ENCODE measurements at places on chromosomes 12 and 14.

DNA sequence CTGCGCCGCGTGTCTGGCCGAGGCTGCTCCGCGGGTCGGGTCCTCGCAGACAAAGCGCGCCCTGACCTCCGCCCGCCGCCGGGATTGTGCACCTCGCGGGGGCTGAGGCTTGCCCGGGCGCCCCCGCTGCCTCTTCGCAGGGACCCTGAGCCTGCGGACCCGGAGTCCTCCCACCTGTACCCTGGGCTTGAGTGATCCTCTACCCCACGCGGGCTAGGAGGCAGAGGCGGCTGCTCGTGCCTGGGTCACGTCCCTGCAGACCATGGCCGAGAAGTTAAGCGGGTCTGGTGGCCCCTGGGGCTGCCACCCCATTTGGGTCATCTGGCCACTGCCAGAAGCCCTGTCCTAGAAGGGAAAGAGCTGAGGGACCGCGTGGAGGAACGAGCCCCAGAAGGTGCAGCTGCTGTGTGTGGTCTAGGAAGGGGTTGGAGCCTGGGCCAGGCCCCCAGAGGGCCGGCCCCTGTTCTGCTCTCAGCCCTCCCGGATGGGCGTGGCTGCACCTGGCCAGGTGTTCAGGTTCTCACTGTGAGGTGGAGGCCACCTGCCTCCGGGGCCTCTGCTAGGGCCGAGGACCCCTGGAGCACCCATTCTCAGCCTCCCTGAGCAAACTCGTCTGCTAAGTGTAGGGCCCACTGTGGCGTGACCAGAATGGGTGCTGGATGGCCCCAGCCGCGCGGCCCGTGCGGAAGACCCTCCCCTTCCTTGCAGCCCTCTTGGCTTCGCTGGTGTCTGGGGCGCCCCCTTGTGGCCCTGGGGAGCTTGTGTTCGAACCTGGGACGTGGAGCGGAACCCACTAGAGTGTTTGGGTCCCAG is 49.6 kb downstream of the LRCOL1 start:
- DNase-seq, result peak; percentile 91

DNA sequence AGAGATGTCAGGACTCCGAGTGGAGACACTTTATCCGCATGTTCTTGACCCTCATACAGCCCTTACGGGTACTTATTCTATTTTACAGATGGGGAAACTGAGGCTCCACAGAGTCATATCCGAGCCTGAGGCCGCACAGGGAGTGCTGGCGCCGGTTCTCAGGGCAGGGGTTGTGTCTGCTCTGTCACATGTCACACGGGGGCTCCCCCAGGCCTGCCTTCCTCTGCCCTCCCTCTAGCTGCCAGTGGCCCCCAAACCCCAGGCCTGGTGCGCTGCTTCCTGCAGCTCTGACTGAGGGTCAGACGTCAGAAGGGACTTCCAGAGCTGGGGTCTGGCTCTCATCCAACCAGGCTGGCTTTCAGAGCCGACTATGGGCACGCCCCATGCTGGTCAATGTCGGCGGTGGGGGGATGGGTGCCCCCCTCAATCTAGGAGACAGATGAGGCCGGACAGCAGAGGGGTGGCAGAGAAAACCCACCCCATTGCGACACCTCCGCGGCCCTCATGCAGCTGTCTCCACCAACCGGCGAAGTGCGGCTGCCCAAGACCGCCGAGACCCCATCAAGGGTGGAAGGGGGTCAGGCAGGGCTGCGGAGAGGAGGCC is 811 bp upstream of the INF2 start:
- DNase-seq, result no peak

GRCh38 chr12:89400415-89400814 is 48.1 kb upstream of the DUSP6 start:
- DNase-seq, result no peak

DNA sequence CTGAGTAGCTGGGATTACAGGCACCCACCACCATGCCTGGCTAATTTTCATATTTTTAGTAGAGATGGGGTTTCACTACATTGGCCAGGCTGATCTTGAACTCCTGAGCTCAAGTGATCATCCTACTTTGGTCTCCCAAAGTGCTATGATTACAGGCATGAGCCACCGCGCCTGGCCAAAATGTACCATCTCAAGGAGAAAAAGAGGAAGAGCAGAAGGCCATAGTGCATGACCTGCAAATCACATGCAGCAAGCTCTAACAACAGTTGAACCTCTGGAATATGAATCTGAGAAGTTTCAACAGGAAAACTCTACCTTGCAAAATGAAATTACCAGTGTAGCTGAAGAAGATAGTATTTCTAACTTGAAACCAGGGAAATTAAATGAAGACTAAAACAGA is 17.1 kb upstream of the SERPINA1 start:
- DNase-seq, result no peak

DNA sequence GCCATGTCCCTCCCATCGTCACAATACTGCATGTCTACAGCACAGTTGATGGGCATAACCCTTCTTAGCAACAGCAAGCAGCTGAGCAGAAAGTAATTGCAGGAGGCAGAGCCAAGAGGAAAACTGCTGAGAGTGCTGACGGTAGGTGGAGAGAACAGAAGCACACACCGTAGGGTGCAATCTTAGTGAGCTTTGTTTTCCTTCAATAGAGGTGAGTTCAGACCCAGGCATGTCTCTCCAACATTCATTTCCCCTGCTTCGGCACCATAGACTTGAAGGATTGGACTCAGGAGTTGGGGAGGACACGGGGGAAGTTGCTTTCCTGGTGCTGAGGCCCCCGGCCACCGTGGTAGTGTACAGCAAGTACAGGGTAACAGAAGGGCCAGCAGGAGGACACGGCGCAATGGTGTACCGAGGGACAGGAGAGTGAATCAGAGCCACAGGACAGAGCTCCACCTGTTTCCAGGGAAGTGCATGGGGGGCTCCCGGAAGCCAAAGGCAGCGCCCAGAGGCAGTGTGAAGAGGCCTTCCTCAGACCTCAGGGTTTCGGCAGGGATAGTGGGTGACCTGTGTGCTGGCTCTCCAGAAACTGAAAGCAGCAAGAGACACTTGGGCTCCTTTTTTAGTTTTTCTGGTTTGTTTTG is 36.3 kb upstream of the SINHCAF start:
- DNase-seq, result peak; percentile 90

GRCh38 chr12:23431006-23431405 is 518.5 kb downstream of the SOX5 start:
- no peak for DNase-seq

- no peak for DNase-seq
These were observed 199.6 kb upstream of the TMEM260 start for GRCh38 chr14:56379956-56380355.

Data from NCI-H2081 (cell line).